Germinal center (tissue), 1 donor: ENCODE measurements at places on chromosomes 13 and 19.

DNA sequence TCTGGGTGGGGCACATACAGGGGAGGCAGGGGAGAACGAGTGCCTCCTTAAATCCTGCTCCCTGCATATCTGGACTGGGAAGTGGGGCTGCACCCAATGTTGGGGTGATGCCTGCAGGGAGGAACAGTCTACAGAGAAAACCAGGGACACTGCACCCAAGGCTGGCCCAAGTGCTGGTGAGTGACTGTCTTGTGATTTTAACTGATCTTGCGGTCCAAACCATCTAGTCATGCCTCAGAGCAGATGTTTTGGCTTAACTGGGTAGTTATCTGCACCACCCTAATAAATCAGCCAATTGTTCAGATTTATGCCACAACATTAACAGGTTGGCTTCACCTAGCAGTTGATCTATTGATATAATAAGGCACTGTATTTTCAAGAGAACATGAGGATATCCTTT, 219.2 kb upstream of the IRS2 start:
- DNase-seq: no peak

DNA sequence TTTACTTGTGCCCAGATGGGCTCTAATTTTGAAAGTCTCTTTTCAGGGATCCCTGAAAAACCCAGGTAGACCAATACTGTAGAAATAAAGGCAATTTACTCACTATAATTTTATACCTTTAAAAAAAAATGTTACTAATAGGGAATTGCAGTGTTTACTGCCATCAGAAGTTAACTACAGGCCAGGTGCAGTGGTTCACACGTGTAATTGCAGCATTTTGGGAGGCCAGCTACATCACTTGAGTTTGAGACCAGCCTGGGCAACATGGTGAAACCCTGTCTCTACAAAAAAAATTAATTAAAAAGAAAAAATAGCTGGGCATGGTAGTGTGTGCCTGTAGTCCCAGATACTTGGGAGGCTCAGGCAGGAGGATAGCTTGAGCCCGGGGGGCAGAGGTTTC, 10.2 kb downstream of the USP12 start:
- DNase-seq: no peak

- no peak for DNase-seq
These were observed 40.8 kb downstream of the IER2 start for GRCh38 chr19:13190781-13191540.

DNA sequence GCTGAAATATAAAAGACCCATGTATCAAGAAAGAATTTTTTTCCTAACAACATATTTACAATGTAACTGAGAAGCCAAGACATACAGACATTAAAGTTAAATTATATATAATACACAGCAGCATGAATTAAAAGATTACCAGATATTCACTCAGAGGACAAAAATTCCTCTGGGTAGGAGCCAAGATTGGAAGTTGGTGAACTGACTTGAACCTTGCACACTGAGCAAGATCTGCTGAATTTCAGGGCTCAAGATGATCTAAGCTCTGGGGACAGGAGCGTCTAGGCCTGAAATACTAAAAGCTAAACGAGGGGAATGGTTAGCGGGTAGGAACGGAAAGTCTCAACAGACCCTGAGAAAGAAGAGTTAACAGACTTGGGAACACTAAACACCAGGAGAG, 8.5 kb downstream of the FOXO1 start:
- no peak for DNase-seq

GRCh38 chr19:58009666-58010301, 7.2 kb upstream of the ZNF606 start:
- peak; percentile 83 for DNase-seq

DNA sequence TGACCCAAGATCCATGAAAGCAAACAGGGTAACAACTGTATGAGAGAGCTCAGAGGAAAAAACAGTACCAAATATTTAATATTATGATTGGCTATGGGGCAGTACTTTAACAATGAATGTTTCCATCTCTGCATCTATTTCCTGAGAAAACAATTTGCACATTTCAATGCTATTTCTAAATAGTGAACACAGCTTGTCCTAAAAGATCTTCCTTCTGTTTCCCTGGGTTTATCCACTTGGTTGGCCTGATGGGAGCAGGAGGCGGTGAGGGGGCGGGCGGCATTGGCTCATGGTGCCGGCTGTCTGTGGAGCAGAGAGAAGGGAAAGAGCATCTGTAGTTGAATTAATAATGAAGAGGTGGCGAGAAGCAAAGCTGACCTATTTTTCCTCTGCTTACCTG, 291.4 kb downstream of the DCLK1 start:
- no peak for DNase-seq

DNA sequence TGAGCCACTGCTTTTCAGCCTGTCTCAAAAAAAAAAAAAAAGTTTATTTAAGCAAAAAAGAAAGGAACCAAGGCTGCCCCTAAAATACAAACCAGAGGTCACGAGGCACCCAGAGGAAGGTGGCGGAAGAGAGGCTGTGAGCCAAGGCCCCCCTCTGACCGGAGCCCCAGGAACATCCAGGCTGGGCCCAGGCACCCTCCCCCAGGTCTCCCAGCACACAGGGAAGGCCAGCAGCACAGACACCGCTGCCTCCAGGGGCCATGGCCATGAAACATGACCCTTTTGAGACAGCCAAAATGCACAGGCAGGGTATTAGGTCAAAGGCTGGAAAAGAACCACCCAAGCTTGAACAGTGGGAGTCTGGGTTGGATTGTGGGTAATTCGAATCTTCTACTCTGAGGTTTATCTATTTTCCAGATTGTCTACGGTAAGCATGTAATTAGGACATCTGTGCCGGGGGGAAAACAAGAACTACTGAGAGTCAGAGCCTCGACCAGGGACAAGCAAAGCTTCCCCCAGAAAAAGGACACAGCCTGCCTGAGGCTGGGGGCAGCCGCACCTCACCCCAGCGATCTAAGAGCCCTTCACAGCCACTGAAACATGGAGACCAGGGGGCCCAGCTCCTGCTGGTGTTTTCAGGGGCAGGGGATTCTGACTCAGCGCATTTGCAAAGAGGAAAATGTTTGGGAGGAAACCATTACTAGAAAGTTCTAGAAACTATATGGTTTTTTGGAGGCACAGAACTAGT, 8.4 kb downstream of the PEX11G start:
- DNase-seq: no peak

DNA sequence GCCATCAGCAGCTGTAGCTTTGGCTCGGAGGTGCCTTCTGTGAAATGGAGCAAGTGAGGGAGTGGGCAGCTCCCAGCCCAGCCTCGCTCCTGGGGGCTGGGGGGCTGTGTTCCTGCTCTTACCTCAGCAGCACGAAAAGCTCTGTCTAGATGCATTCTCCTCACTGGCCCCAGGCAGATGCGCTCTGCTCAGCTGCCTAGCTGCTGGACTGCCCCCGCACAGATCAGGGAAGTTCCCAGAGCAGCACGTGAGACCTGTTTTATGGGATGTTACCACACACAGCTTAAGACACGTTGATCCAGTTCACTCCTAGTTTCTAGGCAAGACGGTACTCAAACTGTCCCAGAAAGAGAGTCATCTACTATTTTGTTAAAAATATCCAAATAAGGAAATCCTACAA, 13.6 kb downstream of the LCP1 start:
- no peak for DNase-seq

GRCh38 chr13:40522282-40522681, 144.2 kb downstream of the FOXO1 start:
- no peak for DNase-seq

DNA sequence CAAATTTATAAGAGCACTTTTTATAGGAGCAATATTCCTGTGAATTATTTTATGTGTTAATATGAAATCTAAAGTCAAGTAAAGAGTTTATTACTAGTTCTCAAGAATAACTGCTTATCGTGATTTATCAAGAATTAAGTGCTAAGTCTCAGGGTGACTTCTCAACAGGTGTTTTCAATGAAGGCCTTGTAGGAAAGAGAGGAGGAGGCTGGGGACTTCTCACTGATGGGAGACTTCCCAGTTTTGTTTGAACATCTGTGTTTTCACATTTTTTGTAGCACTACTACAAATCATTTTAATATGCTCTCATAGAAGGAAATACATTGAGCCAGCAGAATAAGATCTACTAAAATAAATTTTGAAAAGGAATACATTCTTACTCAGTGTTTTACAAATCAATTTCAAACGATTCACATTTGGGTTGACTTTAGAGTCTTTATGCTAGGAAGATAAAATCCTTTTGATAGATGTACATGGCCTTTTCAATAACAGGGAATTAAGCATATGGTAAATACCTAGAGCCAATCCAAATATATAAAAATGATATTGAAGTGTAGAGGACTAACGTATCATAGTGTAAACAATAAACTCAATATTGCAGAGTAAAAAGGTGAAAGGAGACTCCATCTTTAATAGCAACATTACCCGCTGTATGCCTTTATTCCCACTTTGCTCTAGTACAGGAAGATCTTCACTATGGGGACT, 6.8 kb downstream of the PCDH17 start:
- DNase-seq: no peak

GRCh38 chr19:11550265-11550664, 8.8 kb downstream of the ELOF1 start:
- DNase-seq: no peak

GRCh38 chr19:19094513-19094912, 30.7 kb downstream of the SLC25A42 start:
- no peak for DNase-seq

DNA sequence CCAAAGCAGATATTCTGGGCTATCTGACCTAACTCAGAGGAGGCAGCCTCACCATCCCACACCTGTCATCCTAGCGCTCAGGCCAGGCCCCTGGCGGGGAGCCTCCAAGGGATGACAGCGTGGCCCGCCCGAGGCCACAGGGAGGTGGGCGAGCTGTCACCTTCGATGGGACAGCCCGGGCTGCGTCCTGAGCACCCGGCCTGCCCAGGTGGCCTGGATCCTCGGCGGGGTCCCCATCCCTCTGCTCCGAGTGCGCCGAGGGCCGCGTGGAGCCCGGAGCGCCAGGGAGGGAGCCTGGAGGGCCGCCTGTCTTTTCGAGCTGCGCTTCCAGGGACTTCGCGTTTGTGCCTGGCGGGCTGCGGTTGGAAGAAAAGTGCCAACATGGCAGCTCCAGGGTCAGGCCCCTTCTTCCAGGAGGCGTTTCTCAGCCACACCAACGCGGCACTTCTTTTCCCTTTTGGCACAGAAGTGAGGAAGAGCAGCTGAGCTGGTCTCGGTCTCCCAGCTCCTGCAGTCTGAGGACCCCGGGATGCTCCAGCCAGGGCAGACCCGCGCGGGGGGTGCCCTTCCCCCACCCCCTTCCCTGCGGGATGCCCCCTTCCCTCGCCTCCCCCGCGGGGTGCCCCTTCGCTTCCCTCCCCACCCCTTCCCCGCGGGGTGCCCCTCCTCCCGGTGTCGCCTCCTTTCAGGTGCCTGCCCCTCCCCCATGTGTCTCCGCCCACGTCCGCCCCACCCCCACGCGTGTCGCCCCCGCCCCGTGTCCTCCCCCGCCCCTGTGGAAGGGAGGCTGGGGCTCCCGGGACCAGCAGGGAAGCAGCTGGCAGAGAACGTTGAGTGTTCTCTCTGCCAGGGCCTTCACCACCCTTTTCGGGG, 42.3 kb downstream of the GJA3 start:
- DNase-seq: peak; percentile 45

GRCh38 chr13:72839831-72840426, 58.0 kb downstream of the PIBF1 start:
- DNase-seq: peak; percentile 53

DNA sequence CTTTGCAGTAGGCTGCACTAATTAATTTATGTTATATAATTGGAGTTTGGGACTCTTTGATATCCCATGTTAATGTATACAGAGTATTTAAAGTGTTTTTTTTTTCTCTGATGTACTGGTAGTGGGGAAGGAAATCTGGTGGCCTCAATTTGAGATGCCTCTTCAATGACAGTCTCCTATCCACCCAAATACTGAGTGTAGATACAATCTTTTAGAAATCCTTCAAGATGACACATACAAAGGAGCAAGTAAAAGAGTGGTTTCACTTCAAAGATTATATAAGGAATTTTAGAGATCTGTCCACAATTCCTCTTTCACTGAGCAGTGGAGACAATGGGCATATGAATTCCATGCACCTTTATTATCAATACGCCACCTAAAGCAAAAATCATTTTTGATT, 15.1 kb downstream of the NALCN start:
- no peak for DNase-seq

GRCh38 chr13:53074114-53074513, 45.5 kb downstream of the OLFM4 start:
- DNase-seq: no peak

GRCh38 chr19:53394974-53395839, at the start of gene ZNF765:
Gene ZNF765, plus strand, starts transcription at chr19:53395149. Its CDS starts 2,867 bp downstream, at chr19:53398016.
- DNase-seq: peak; percentile 95

GRCh38 chr13:39506559-39507390, 96.2 kb downstream of the LHFPL6 start:
- no peak for DNase-seq

DNA sequence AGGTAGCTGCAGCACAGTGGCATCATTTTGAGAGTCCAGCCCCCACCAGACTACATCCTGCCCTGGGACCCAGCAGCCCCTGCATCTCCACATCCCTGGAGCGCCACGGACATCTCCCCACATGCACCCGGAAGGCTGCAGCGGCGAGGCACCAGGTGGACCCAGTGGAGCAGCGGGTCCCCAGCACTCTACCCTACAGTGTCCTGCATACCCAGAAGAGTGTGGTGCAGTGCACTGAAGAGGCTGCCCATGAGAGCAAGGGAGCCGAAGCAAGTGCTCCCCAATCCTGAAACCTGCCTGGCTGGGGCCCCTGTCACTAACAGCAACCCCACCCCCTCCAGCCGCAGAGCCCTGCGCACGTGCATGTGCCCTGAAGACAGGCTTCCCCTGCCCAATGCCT, 21.3 kb upstream of the SLC7A9 start:
- no peak for DNase-seq

- DNase-seq: no peak
These were observed 30.3 kb upstream of the RNF113B start for GRCh38 chr13:98207416-98207815.

DNA sequence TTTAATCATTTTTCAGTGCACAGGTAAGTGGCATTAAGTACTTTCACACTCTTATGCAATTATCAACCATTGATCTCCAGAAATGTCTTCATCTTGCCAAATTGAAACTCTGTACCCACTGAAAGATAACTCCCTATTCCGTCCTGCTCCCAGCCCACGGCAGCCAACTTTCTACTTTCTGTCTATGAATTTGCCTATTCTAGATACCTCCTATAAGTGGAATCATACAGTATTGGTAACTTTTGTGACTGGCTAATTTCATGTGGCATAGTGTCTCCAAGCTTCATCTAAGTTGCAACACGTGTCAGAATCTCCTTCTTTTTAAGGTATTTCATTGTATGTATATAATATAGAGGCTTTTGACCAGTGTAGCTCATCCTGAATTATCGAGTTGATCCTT, 5.7 kb upstream of the CEACAM18 start:
- DNase-seq: no peak

- DNase-seq: peak; percentile 57
These were observed 1.8 kb downstream of the TMEM91 start for GRCh38 chr19:41377977-41378709.
